ENCODE measurements at places on chromosomes 4 and X.

- DNase-seq, result no peak
Observed at GRCh38 chr4:24753519-24753918, 41.9 kb upstream of the SOD3 start.

DNA sequence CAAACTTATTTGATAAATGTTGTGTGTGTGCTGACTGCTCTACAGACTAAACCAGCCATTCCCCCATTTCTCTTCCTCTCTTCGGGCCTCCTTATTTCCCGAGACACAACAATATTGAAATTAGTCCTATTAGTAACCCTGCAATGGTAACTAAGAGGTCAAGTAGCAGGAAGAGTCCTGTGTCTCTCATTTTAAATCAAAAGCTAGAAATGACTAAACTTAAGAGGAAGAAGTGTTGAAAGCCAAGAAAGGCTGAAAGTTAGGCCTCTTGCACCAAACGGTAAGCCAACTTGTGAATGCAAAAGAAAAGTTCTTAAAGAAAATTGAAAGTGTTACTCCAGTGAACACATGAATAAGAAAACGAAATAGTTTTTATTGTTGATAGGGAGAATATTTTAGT, 357.8 kb upstream of the SLC7A11 start:
- no peak for DNase-seq

- DNase-seq, result no peak
Observed at GRCh38 chrX:107290019-107290418, 83.6 kb downstream of the DNAAF6 start.

GRCh38 chr4:152117054-152117453, 356.2 kb upstream of the GATB start:
- no peak for DNase-seq

- DNase-seq, result no peak
Observed at GRCh38 chrX:45781901-45782553, 581.4 kb upstream of the DIPK2B start.

GRCh38 chrX:118534716-118535493, 39.3 kb downstream of the DOCK11 start:
- no peak for DNase-seq

- DNase-seq, result no peak
Observed at GRCh38 chrX:18146954-18147353, 73.7 kb downstream of the BEND2 start.

- DNase-seq, result no peak
Observed at GRCh38 chr4:158786121-158786601, 17.3 kb downstream of the FNIP2 start.

GRCh38 chr4:11105715-11106114, 323.0 kb downstream of the HS3ST1 start:
- DNase-seq, result no peak

DNA sequence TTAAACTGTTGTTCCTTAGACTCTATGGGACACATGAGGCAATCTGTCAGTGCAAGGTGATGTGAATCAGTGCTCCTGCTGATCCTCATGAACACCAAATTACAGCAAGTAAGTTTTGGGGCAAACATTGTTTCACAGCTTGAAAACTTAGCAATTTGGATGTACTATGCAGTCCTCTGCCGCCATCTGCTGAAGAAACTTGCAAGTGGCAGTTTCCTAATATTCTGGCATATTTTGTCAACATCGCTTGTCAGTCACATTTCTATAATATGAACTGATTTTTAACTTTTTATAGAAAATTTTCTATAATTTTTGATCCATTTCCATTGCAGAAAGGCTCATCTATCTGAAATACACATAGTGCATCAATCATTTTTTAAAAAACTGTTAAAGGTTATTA, 56.3 kb downstream of the ZAR1 start:
- no peak for DNase-seq

DNA sequence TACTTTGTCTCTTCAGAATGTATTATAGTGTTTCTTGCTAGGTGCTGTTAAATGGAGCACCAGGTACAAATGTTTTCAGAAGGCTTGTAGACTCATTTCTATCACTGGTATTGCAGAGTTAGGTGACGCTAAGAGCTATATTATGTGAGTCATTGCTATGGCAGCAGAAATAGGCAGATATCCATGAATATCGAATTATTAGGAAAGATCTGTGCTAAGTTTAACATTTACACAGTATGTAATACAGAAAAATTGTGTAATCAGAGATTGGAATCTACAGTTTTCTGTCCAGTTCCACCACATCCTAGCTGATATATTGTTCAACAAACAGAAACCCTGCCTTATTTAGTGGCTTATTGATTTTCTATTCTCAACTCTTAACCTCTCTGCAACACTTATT, 1025.5 kb downstream of the STIM2 start:
- no peak for DNase-seq

DNA sequence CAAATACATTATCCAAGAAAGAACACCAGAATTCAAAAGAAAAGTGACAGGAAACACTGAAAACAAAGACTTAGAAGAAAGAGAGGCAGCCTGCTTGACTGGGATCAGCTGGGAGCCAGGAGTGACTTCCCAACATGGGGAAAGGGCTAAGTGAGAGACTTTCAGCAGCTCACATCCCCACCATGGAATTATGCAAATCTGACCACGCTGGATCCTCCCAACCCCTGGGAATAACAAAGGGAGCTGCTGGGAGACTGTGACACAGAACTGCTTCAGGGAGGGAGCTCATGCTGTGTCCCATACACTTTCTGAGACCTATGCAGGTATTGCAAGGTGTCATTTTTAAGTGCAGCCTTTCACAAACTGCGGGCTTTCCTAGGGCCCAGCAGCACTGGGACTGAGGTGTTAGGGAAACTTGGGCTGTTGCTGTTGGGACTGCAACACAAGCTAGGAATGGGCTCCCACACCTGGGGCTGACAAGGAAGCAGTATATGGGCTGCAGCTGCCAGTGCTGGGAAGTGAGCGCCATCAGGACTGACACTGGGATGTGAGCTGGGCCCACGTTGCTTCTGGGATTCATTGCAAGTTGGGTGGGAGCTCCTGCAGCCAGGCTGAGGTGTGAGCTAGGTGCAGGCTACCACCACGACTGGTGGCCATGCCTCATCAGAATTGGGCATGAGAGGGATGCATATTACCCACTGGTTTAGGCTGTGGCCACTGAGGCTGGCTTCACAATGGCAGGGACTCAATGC, 139.1 kb downstream of the KDR start:
- no peak for DNase-seq

- no peak for DNase-seq
Observed at GRCh38 chrX:109841869-109842579, 109.0 kb upstream of the ACSL4 start.

DNA sequence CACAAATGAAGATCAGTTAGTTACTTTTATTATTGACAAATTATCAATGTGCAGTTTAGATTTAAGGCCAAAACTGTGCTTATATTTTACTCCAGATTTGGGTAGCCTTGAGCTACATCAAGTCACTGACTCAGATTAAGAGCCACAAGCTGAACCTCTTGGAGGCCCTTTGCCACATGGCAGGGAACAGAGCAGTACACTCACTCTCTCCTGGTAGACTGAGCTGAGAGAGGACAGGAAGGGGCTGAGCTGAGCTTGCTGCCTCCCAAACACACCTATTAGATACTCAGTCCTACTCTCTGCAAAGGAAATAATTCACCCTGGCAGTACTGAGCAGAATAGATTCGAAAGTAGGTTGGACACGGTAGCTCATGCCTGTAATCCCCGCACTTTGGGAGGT, 7.8 kb downstream of the STAP1 start:
- DNase-seq, result no peak

- DNase-seq, result no peak
Observed at GRCh38 chr4:126937846-126938422, 694.8 kb upstream of the INTU start.

DNA sequence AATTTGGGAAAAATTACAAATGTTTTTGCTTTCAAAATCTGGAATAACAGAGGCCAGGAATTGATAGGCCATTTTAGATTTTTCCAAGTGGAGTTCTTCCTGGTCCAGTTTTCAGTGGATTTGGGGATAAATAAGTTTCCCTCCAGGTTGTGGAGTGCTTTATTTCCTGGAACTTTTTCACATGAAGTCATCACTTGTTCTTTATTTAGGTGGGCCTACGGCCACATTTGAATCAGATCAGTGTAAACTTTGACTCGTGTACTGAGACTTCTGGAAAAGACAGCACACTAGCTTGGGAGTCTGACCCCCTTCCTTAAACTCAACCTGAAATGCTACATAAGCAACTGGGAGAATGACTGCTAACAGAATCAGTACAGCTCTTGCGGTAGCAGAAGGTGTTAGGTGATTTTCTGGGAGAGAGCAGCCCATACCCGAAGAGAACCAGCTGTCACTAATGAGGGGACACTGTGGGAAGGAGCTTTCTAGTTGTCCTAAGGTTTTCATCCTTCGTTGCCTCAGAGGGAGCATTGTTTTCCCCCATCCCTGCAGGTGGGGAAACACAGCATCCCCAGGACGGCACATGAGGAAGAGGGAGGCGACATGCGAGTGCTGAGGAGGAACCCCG, 235.2 kb upstream of the FAT1 start:
- DNase-seq, result no peak

DNA sequence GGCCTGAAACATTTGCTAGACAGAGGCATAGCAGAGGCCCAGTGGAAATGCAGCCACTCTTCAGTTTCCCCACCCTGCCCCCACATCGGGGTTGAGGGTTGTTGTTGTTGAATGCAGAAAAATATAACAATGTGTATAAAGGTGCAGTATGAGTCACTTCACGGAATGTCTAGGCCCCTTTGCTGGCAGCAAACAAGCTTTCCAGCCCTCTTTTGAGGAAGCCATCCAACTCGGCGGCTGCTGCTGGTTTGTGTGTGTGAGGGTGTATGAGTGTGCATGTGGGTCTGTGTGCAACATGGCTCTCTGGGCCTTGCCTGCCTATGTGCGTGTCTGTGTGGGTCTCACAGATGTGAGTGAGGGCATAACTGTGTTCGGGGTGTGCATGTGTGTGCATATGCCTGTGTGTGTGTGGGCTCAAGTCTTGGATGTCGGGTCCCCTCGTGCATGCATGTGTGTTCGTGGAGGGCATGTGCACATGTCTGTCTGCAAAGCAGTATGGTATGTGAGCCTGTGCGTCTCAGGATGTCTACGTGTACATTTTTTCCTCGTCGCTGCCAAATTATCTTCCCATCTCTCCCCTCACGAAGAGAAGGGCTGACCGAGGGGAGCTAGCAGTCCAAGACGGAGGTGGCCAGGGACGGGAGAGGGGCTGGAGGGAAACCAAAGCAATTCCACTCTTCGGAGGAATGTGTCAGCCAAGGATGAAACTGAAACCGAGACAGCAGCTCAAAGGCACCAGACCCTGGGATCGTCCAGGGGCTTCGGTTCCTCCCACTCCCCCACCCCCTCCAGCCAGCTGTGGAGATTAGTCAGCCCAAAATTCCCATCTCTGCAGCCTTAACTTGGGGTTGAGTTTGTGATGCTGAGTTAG, 8.4 kb upstream of the ELF4 start:
- no peak for DNase-seq

- no peak for DNase-seq
Observed at GRCh38 chr4:38980903-38981676, 51.1 kb downstream of the TMEM156 start.

- no peak for DNase-seq
Observed at GRCh38 chrX:105975382-105975781, 63.1 kb downstream of the SERPINA7 start.

DNA sequence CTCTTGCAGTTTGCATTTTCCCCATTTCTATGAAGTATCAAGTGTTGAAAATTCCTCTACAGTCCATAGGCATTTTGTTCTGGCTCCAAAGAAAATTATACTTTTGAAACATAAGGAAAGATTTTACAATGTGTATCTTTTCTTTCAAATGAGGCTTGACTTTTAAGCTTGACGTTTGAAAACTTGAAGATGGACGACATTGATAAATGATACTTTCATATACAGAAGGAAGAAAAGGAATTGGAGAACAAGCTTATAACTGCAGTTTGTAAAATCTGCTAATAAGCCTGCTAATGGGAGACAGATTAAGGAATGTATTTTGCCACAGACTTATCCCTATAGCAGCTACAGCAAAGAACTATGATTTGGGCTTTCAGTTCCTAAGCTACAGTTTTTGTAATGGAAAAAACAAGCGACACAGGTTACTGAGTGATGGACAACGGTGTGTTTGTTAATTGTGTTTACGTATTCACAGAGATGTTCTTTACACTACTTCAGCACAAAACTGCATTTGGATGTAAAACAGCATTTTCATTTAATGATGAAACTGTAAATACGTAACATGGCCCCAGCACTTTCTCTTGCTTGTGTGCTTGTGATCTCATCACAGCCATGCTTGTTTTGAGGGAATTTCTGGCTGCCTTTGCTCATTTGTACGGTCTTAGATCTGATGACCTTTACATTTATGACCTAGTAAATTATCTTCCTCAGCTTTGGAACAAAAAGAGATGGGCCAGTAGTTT, 83.2 kb upstream of the FAT1 start:
- no peak for DNase-seq

DNA sequence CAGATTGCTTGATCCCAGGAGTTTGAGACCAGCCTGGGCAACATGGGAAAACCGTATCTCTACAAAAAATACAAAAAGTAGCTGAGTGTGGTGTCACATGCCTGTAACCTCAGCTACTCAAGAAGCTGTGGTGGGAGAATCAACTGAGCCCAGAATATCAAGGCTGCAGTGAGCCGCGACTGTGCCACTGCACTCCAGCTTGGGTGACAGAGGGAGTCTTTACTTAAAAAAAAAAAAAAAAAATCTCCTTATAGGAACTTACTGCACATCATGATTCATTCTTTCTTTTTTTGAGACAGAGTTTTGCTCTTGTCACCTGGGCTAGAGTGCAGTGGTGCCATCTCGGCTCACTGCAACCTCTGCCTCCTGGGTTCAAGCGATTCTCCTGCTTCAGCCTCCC, 24.3 kb downstream of the UPF3B start:
- DNase-seq, result no peak

DNA sequence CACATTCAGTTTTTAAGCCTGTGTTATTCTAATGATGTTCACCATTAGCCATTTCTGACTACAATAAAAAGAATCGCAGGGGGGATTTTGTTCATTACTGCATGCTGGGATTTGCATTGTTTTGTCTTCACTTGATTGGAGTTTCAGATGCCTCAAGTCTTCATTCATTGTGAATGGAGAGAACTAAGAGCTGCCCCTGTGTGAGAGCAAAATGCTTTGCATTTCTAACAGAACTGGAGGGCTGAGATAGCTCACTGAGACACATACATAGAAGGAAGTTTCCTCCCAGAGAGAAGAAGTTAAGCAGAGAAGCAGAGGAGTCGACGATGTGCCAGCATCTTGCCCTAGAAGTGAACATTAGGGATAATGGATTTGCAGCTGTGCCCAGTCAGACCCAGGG, 113.5 kb upstream of the GATB start:
- DNase-seq, result no peak

- DNase-seq, result no peak
Observed at GRCh38 chrX:40389555-40389954, 191.2 kb upstream of the ATP6AP2 start.

- DNase-seq, result no peak
Observed at GRCh38 chr4:127509155-127509554, 123.6 kb upstream of the INTU start.

- no peak for DNase-seq
Observed at GRCh38 chr4:82696117-82696860, 102.3 kb downstream of the SCD5 start.

DNA sequence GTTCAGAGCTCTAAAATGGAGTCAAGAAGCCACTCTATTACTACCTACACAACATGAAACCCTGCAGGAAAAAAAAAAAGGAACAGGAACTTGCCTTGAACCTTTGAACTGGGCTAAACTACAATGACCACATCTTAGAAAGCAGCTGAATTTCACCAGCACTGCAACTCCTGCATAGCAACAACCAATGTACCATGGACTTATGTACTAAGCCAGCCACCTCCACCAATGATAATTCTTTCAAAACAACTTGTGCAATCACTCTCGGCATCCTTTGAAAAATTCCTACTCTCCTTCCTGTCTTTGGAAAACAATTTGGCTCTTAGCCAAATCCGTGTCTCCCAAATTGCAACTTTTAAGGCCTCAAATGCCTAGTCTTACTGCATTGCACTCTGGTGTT, 26.8 kb upstream of the FMR1 start:
- DNase-seq, result no peak
